IMR-90 (cell line): ENCODE measurements at places on chromosomes 12 and 14. TPM values are rescaled to one million over a fixed set of nuclear protein-coding genes. Genes with fewer than 3 reads are reported as not detected.

DNA sequence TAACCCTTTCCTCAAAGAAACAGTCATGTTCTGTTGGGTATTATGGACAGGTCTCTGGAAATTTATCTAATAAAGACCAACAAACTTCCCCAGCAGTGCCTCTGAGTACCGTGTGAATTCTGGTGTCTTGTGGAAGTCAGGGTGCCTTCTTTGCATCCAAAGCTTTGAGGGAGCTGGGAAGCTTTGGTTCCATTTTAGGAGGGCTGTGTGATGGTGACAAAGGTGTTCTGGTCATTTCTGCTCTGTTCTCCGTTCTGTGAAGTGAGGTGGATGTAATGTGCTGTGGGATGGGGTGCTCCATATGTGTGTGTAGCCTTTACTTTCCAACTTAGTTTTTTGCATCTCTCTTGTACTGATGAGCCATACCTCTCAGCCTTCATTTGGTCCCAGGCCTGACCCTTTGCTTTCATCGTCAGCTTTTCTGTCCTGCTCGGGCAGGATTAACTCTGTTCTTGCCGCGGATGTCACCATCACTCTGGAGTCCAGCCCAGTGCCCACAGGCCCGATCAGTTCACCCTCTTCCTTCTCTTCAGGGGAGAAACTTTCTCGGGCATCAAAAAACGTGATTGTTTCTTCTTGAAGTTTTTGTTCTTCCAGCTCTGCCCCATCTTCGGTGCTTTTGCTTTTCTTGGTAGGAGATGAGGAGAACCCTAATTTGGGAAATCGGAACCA lies 13.2 kb downstream of the PLD4 start:
- H3K27me3 ChIP-seq = peaks cover 43% of the 10 kb centered on the region
- DNase-seq = no peak
- H3K4me3 ChIP-seq = no peak overlapping the region
- H3K36me3 ChIP-seq = no peaks in the 10 kb centered on the region
- no peaks in the 10 kb centered on the region for H3K4me1 ChIP-seq

GRCh38 chr12:22653075-22653474 lies 28.1 kb downstream of the ETNK1 start:
- peaks cover 2% of the 10 kb centered on the region for H3K4me1 ChIP-seq
- no peak overlapping the region for H3K27ac ChIP-seq
- peaks cover 5% of the 10 kb centered on the region; the same call in 1 of the 2 replicates for H3K36me3 ChIP-seq
- peak; percentile 15 for DNase-seq

The SIX4 gene
- 28.1 and 42.7 TPM in 2 replicates for total RNA-seq

The GYS2 gene
- total RNA-seq = not detected in 2 replicates
